ENCODE measurements at places on chromosomes 4 and X.

DNA sequence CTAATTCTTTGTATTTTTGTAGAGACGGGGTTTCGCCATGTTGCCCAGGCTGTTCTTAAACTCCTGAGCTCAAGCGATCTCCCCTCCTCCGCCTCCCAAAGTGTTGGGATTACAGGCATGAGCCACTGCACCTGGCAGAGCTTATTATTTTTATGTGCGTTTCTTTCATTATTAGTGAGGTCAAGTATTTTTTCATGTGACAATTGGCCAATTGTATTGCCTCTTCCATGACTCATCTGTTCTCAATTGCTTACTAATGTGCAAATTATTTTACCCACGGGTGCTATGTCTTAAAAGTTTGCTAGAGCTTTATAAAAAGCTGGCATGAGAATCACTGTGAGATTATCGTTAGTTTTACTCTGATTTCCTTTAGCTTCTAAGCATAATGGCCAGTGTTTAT lies 13.0 kb upstream of the ARX start:
- ATAC-seq = no peak

DNA sequence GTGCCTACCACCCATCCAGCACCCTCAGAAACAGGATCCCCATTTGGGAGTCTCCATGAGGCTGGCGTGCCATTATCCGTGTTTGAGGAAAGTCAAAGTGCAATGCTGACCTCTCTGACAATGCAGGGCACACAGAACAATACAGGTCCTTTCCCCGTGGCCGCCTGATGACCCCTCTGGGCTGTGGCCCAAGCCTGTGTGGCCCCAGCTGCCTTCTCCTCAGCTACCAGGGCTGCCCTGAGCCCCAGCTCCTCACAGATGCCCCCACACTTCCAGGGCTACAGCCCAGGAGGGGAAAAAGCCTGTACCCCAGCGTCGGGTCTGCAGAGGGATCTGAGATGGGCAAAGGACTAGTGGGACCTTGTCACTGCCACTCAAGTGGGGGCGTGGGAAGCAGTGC lies 15.5 kb downstream of the ZFYVE28 start:
- no peak for ATAC-seq

- no peak for ATAC-seq
These were observed 173.4 kb downstream of the PAPSS1 start for GRCh38 chr4:107546638-107547037.

DNA sequence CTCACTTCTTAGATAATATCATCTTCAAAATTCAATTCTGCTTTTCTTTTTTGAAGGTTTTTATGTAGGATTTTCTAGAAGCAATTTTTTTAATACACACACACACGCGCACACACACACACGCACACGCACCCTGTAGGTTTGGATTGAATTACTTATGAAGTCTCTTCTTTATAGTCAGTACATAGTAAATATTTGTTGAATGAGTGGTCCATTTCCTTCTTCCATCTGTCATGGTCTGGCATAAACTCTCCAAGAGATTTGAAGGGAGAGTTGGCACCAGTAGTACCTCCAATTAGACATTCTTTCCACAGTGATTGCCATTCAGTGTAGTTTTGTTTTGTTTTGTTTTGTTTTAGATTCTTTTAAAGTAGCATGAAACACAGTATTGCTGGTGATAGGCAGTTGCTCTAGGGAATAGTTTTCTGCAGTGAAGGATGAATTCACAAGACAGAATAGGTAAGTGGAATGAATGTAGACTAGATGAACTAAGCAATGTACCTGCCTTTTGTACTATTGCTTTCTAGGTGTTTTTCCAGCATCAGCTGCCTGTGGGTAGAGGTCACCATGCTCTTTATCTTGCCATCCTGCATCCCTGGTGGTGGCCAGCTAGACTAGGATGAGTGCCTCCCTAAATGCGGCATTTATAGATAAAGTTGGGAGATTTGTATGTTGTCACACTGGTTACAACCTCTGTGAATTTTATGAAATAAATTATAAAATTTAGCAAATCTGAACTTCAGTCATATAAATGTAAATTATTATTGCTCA lies 20.5 kb downstream of the PDLIM5 start:
- ATAC-seq = no peak

- ATAC-seq = no peak
These were observed 105.5 kb downstream of the PACRGL start for GRCh38 chr4:20805716-20806115.

DNA sequence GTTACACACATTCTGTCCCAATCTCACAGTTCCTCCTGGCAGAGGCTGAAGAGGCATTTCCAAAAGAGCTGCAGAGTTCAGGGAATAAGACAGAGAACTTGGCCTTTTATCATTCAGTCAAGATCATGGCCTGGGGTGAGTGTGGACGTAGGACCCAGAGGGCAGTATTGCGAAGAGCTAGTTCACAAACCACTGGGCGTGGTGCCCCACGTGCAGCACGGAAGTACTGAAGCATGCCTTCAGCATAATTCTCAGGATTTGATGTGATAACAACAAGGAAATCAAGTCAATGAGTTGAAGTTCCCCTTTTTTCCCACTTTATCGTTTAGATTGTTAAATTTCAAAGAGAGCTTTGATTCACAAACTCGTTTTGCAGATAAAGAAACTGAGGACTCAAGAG lies 117.7 kb downstream of the RELL1 start:
- no peak for ATAC-seq

GRCh38 chrX:1162119-1162916 lies 50.1 kb downstream of the CRLF2 start:
- no peak for ATAC-seq

DNA sequence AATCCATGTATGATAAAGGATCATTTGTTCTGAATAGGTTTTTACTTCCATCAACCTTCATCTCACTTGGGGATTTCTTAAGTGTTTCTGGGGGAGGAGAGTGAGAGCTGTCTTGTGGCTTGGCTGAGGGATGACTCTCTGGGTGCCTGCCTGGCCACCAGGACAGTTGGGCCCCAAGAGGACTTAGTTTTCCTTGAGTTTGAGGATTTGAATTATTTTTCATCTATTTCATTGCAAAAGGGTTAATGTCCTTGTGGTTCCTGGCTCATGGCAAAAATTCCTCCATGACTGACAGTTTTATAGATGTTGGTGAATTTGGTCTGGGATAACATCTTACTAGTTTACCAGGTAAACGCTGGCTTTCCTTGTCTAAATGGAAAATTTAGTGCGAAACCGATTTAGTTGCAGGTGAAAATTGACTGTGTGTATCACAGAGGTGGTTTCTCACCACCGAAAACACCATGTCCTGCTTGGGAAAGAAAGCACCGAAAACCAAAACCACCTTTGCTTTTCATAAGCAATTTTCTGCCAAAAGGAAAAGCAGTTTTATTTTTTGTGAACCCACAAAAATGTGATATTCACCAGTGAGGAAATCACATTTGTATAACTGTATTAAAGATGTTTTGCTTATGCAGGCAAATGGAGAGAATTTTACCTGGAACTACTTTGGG lies 331.3 kb upstream of the SFRP2 start:
- no peak for ATAC-seq

DNA sequence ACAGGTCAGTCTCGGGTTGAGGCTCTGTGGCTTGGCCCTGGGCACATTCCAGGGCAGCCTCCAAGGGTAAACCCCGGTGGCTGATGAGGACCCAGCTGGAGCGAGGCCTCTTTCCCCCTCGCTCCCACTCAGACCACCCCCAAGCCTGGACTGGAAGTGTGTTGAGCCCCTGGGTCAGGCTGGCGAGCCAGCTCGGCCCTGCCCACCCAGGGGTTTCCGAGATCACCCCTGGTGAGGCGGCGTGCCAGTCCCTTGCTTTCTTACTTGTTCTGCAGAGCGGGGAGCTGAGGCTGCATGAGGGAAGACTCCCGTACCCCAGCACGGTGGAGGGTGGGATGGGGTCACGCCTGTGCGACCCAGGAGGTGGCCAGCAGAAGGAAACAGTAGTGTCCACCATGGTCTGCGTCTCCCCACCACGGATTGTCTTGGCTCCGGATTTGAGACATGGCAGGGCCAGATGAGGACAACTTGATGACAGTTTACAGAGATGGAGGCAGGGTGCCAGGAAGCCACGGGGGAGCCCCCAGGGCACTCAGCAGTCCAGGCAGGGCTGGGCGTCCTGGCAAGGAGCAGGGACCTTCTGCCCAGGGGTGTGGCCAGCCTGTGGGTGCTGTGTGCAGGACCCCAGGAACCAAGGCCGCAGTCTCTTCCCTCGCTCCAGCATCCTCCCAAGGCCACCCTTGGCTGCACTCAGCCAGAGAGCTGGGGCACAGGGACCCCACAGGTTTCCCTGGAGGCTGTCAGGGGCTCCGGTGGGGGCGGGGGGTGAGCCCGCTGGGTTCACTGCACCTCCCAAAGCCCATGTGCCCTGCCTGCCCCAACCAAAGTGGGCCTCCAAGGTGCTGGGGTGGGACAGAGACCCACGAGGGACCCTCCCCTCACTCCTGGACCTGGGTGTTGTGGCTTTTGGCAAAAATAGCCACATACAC lies 6.6 kb upstream of the FGFRL1 start:
- no peak for ATAC-seq

GRCh38 chr4:101205916-101206315 lies 141.4 kb downstream of the PPP3CA start:
- peak; percentile 95 for ATAC-seq

DNA sequence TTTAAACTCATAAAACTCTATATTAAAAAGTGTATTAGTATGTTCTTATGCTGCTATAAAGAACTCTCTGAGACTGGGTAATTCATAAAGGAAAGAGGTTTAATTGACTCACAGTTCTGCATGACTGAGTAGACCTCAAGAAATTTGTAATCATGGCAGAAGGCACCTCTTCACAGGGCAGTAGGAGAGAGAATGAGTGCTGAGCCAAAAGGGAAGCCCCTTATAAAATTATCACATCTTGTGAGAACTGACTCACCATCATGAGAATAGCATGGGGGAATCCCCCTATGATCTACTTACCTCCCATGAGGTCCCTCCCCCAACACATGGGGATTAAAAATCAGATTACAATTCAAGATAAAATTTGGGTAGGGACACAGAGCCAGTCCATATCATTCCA lies 463.2 kb downstream of the KLHL13 start:
- no peak for ATAC-seq

DNA sequence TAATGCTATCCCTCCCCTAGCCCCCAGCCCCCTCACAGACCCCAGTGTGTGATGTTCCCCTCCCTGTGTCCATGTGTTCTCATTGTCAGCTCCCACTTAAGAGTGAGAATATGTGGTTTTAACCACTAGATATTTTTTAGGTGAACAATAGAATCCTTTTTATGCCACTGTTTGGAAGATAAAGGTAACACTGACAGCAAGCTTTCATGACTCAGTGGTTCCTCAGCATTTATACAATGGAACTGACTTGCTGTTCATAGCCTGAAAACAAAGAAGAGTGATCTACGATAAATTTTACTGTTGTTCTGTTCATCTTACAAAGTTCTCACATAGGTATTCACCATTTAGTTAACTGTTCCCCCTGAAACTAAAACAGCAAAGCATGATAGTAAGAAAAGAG lies 147.8 kb downstream of the ARHGAP10 start:
- no peak for ATAC-seq

DNA sequence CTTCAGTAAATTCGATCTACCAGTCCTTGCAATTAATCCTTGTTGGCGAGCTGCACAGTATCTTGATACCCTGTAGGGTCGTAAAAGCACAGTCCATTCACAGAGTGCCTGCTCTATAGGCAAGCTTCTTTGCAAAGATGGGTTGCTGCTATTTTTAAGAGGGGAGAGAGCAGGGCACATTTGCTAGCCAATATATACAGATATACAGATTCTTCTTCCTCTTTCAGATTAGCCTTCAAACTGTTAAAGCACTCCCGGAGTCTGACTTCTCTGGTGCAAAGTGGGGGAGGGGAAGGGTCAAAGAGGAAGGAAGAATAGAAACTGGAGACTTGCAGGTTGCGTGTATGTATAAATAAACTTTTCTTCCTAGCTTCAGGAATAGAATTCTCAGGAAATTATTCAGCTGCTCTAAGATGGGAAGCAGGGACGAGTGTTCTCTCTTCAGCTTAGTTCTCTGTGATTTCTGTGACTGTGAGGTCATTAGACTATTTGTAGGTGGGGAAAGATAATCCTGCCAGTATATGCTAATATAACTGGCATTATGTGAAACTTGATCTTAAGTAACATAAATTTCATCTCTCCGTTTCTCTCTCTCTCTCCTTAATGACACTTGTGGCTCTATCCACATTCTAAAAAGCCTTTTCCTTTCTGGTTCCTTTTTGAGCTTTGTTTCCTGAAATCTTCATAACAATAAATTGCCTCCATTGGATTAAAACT lies at the start of gene CYSLTR1:
TSS of gene CYSLTR1 (minus strand) at position 242 of the 717 bp plus-strand sequence. CDS start 53,865 bp downstream, outside the sequence.
- ATAC-seq = peak; percentile 75

DNA sequence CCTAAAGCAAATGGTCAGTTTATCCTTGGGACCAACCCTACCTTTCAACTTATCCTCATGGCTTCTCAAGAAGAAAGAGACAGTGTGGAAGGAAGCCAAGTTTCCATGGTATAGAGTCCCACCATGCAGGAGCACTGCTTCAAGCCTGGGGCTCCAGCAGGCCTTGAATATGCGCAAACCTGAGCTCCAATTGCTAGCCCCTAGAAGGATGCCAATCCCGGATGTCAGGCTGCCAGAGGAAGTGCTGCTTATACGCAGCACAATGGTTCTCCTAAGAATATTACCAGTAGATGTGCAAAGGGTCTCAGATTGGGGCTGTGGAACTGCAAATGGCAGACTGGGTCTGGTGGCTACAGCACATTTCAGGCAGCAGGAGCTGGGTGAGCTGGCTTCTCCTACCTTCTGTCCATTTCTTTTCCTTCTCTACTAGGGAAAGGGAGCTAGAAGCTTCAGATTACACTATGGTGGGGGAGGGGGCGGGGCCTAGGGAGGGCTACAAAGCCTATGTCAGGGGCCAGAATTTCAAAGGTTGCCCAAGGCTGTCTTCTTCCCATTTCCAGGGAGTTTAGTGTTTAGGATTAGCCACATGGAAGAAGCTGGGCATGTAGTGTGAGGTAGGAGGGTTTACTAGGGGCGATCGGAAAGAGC lies 40.7 kb upstream of the CITED1 start:
- ATAC-seq = no peak

DNA sequence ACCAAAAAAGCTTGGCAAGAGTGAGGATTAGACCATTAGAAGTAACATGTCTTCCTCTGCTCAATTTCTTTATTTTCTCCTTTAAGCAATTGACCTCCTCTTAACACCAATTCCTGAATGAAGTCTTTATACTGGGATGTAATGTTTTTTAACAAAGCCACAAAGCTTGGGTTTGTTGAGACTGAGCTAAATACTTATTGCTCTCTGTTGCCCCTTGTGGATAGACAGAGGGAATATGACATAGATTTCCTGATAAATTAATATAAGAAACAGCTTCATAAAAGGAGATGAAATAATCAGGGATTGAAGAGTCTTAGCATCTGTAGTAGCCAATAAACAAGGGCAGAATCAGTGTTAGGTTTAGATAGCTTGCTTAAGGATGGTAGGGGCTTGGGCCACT lies 57.6 kb downstream of the CCDC160 start:
- ATAC-seq = no peak

DNA sequence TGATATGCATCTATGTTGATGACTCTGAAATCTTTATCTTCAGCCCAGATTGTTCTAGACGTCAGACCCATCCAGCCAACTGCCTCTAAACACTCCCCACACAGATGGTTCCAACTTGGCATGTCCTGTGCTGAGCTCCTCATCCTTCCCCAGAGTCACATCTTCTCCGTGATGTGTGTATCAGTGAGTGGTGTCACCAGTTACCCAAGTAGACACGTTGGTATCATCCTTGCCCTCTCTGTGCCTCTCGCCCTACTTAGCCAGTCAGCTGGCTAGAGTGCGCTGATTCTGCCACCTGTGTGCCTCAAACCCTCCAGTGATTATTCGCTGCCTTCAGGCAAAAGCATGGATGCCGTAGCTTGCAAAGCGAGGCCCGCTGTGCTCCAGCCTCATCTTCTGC lies 18.6 kb downstream of the PRIMPOL start:
- no peak for ATAC-seq

GRCh38 chr4:125020089-125021034 lies 294.4 kb upstream of the FAT4 start:
- no peak for ATAC-seq
